ENCODE measurements at places on chromosomes 1 and 21.
A peak's percentile ranks its signal among the peaks of the same experiment; 100 is the strongest.

GRCh38 chr1:227880342-227880924, 65.0 kb downstream of the PRSS38 start:
- no peak for DNase-seq

DNA sequence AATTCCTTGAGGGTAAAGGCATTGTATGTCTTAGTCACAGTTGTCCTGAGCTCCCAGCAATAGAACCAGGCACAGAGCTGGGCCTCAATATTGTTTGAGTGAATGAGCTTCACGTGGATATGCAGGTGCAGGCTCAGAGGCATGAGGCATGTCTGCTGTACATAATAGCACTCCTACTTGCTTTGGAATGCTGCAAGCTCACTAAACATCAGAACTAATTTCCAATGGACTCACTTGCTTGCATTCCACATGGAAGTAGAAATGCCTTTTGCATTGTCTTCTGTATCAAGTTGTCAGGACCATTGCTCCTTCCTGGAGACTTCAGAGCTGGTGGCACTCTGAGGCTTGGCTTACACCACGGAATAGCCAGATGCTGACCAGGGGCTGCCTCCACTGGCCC, 37.1 kb downstream of the INAVA start:
- no peak for DNase-seq

DNA sequence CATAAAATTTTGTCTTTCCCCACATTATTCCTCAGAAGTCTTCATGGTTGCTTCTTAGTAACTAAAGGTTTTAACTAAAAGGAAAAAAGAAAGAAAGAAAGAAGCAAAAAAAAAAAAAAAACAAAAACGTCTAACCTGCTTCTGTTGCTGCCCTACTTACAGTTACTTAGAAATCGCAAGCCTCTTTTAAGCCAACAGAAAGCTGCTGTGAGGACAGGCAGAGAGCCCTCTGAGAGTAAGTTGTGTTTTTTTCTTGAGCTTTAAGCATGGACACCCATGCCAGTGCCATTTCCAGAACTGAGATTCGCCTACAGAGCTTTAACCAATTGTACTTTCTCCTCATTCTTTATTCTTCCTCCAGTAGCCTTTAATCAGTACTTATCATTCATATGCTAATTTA, 25.6 kb upstream of the RGS1 start:
- no peak for DNase-seq

DNA sequence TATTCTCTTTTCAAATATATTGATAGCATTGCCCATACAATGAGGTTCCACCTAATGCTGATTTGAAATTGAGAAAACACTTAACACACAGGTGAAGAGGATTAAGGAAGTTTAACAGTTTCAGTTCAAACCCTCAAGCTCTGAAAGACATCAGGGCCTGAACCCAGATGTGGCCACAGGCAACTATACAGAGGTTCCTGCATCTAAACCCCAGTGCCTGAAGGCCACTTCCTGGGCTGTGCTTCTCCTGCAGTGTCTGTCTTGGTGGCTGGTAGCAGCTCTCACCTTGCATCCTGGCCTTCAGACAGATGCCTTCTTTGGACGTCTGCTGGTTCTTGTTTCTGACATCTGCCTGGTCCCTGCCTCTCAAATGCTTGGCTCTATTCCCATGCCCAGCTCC, 25.1 kb upstream of the NGF start:
- DNase-seq = no peak

GRCh38 chr1:178031856-178032320, 62.0 kb upstream of the RASAL2 start:
- no peak for DNase-seq

- DNase-seq = peak; percentile 3
These were observed 769 bp downstream of the NTPCR start for GRCh38 chr1:232951180-232951579.

- DNase-seq = no peak
These were observed 66.2 kb downstream of the SLC45A1 start for GRCh38 chr1:8384088-8384487.

- DNase-seq = no peak
These were observed 5.4 kb downstream of the BARHL2 start for GRCh38 chr1:90711696-90712095.

GRCh38 chr1:152942161-152942560, 4.8 kb upstream of the SPRR5 start:
- DNase-seq = no peak

DNA sequence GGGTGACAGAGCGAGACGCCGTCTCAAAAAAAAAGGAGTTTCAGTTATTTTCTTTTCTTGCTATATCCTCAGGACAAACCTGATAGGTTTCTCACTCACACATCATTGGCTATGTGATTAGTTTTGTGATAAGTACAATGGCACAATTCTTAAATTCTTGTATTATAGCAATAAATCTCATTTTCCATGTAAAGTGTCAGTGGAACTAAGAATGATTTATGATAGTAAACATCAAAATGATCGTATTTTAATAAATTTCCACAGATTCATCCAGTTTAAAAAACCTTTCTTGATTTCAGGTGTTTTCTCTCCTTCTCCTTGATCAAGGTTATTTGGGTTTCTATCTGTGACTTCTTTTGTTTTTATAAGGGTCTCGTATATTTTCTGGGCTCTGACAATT, 3.5 kb downstream of the DNAJC28 start:
- no peak for DNase-seq

GRCh38 chr1:156894001-156894400, 483 bp downstream of the PEAR1 start:
- DNase-seq = no peak

DNA sequence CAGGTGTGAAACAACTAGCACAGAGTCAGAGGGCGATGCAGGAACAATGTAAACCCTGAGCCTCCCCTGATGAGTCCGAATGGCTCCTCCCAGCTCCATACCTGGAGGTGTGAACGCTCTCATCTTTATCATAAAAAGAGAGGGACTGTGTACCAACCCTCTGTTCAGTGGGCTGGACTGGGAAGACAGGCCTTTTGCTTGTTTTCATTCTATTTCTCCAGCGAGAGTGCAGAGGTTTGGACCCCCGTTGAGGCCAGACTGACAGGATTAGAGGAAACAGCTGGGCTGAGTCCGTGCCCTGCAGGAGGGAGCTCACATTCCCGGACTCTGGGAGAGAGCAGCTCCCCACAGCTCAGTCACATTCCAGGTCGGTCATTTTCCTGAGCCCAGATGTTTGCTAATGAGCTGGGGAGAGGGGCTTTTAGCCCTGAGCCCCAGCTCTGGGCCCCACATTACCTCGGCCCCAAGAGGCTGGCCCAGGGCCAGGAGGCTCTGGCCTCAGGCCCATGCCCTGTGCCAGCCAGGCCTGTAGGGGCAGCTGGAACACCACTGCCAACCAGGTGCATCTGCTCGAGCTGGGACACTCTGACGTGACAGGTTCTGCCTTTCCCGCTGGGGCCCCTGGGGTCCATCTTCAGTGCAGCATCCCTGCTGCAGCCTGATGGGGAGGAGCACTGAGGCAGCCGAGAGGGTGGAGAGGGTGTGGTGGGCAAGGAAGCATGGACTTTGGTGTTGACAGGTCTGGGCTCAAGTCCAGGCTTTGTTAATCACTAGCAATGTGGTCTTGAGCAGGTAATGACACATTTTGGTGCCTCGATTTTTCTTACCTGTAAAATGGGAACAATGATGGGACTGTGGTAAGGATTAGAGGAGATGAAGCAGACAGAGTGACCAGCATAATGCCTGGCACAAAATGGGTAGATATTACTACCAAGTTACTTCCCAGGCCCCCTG, 3.5 kb upstream of the NBL1 start:
- DNase-seq = no peak

DNA sequence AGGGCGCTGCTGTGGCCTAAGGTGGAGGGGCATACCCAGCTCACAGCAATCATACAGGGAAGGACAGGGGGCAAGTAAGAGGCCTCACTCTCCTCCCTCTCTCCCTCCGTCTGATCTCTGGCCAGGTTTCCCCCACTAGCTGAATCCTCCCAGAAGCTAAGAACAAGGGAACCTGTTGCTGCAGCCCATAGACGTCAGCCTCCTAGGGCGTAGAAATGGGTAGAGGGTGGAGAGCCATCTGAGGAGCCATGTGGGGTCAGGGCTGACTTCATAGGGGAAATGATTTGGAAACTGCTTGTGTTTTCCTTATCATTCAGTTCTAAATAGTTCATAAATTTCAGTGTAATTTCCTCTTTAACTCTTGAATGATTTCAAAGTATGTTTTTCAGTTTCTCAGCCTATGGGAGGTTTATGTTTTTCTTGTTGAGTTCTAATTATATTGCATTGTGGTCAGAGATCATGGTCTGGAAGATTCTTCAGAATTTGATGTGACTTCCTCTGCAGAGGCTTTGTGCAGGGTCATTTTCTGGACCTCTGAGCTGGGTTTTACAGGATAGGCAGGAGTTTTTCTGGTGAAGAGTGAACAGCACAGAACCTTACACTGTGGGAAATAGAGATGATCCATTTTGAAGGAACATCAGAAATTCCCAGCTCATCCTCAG, 2.3 kb upstream of the MOB3C start:
- DNase-seq = no peak

DNA sequence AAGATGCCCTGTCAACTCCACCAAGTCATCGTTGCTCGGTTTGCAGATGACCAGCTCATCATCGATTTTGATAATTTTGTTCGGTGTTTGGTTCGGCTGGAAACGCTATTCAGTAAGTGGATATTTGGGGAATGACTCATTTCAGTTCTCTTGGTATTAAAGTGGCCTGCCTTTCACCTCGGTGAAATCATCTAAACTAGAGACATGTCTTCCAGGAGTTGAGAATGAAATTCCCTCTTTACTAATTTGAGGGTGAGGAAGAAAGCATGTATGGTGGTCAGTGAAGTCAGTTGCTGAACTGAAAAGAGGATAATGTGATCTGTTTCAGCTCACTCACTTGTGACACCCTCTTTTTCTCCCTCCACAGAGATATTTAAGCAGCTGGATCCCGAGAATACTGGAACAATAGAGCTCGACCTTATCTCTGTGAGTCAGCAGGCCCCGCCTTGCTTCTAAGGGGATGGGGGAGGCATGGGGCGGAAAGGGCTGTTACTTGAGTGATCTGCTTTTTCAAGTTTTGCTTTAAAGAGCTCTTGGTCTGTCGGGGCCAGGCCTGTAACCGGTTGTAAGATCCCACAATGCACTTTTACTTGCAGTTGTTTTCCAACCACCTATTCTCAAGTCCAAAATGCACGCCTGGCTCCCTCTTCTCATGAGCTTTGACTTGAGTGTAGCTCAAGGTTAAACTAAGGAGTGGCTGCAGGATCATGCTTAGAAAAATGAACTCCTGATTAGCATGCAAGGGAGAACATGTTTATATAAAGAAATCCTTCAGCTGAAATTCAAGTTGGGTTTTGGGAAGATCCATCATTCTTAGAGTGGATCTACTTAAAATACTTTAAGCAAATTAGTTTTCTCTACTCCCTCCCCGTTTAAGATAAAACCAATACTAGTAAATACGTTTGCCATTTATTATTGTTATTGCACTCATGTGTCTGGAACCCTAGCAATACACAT, 59.8 kb downstream of the CAPN2 start:
- DNase-seq = no peak
